Activated T-cell treated with anti-CD3 and anti-CD28 coated beads, Interleukin-2, amount 50 U/mL, for 72 hours (primary cell): ENCODE measurements at places on chromosomes 2 and 18. TPM values are rescaled to one million over a fixed set of nuclear protein-coding genes. Genes with fewer than 3 reads are reported as not detected.

- H3K27me3 ChIP-seq, result peaks cover 9% of the 10 kb centered on the region
- H3K4me3 ChIP-seq, result no peak overlapping the region
- no peak overlapping the region for H3K27ac ChIP-seq
- peaks cover 24% of the 10 kb centered on the region for H3K4me1 ChIP-seq
Measured at GRCh38 chr2:101124643-101125366, 26.4 kb downstream of the TBC1D8 start.

DNA sequence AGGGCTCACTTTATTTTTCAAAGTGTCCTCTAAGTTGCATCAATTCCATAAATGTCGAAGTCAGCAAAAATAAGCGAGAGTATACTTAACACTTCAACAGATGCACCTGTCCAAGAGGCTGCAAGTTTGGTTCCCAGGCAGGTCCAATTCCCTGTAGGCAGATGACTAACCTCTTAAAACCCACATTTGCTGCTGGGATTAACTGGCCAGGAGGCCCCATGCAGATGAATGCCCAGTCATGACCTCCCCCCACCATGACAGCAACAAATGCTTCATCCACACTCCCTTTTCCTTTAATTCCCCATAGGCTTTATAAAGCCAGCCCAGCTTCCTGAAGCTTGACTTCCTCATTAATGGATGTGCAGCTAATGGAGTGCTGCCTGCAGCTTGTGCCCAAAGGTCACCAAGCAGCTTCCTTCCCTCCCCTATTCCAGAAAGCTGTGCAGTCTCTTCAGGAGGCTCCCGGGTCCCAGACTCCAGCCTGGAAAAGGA, 35.7 kb downstream of the REEP1 start:
- no peaks in the 10 kb centered on the region for H3K4me1 ChIP-seq
- DNase-seq, result no peak
- no peaks in the 10 kb centered on the region for H3K36me3 ChIP-seq
- H3K27me3 ChIP-seq, result peaks cover 14% of the 10 kb centered on the region

DNA sequence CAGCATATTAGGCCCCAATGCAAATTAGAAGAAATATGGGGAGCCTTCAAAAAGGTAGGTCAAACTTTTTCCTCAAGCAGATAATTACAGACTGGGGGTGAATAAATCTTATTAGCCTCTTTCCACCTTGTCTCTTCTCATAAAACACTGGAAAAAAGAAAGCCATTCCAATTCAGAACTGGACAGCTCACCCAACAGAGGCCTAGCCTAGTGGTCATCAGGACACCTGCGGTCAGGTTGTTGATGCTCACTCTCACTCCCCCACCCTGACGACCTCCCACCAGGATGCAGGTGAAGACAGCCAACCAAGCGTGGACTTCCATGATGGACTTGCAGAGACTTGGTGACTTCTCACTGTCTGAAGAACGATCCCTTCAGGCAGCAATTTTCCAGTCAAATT, 207.1 kb downstream of the ALK start:
- DNase-seq, result no peak
- peaks cover 9% of the 10 kb centered on the region for H3K27me3 ChIP-seq
- H3K27ac ChIP-seq, result no peak overlapping the region
- H3K36me3 ChIP-seq, result no peaks in the 10 kb centered on the region
- H3K4me1 ChIP-seq, result no peaks in the 10 kb centered on the region
- no peak overlapping the region for H3K4me3 ChIP-seq

GRCh38 chr2:76678383-76679024, 843.7 kb downstream of the LRRTM4 start:
- H3K27ac ChIP-seq, result no peak overlapping the region
- no peaks in the 10 kb centered on the region for H3K36me3 ChIP-seq
- no peak for DNase-seq
- no peaks in the 10 kb centered on the region for H3K4me1 ChIP-seq

DNA sequence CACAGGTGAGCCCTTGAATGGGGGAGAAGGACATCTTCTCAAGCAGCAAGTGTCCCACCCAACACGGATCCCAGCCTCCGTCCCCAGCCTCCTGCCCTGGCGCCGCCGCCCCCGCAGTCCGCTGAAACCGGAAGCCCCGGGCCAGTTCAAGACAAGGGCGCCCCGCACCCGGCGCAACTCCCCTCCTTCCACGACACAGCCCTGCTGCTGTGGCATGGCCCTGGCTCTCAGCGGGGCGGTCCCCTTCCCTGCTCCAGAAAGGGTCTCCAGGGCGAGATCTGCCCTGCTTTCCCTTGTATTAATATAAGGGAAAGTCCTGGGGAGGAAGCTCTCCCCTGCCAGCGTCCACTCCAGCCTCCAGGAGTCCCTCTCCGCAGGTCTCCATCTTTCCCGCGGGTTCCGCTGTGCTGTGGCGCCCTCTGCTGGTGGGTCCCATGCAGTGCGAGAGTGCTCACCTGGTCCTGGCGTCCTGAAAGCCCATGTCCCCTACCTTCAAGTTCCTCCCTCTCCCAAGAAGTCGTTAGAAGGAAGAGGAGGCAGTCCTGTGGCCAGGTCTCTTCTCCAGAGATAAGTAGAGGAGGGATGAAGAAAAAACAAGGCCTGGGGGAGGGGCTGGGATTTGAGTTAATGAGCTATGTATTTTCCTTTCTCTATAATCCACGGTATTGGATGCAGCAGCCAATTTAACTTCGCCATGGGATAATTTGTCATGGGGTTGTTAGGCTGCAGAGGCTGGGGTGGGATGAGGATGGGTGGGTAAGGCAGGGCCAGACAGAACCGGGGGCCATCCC, 176.0 kb downstream of the SMAD2 start:
- DNase-seq, result peak; percentile 66
- peak overlapping the region; percentile 37 for H3K4me3 ChIP-seq
- H3K27me3 ChIP-seq, result peaks cover 24% of the 10 kb centered on the region
- H3K36me3 ChIP-seq, result peaks cover 8% of the 10 kb centered on the region

DNA sequence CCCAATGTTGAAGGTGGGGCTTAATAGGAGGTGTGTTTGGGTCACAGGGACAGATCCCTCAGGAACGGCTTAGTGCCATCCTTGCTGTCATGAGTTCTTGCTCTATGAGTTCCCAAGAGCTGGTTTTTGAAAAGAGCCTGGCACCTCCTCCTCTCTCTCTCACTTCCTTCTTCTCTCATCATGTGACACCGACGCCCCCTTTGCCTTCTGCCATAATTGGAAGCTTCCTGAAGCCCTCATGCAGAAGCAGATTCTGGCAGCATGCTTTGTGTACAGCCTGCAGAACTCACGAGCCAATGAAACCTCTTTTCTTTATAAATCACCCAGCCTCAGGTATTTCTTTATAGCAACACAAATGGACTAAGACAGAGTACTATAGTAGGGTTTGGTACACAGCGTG, 100.4 kb upstream of the SH3BP4 start:
- H3K27ac ChIP-seq, result no peak overlapping the region
- H3K4me1 ChIP-seq, result no peaks in the 10 kb centered on the region
- no peak overlapping the region for H3K4me3 ChIP-seq
- DNase-seq, result no peak
- peaks cover 7% of the 10 kb centered on the region for H3K27me3 ChIP-seq

DNA sequence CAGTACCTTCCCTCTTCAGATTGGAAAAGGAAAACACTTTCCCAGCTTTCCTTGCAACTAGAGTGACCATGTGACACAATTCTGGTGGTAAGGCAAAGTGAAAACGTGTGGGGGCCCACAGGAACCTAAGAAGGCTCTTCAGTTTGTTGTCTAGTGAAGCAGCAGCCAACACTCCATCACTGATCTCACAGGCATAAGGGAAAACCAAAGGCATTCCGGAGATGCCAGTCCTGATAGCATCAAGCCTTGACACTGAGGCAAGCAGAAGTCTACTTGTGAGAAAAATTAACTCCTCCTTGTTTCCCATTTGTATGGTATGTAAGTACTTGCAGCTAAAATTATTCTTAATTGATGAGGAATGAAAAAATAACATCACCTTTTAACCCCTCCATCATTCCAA, 88.3 kb downstream of the ETAA1 start:
- DNase-seq, result no peak
- no peaks in the 10 kb centered on the region for H3K36me3 ChIP-seq
- no peak overlapping the region for H3K27ac ChIP-seq
- no peak overlapping the region for H3K4me3 ChIP-seq
- peaks cover 4% of the 10 kb centered on the region for H3K27me3 ChIP-seq

- H3K36me3 ChIP-seq, result peaks cover 8% of the 10 kb centered on the region
- peak overlapping the region; percentile 65 for H3K27ac ChIP-seq
- DNase-seq, result no peak
- H3K4me3 ChIP-seq, result peak overlapping the region; percentile 55
- H3K4me1 ChIP-seq, result peaks cover 42% of the 10 kb centered on the region
Measured at GRCh38 chr2:174344716-174345461, 10.1 kb downstream of the SP9 start.

- H3K4me1 ChIP-seq, result no peaks in the 10 kb centered on the region
- peaks cover 80% of the 10 kb centered on the region for H3K27me3 ChIP-seq
- H3K36me3 ChIP-seq, result no peaks in the 10 kb centered on the region
- peak within 1 kb of the TSS; percentile 80 for H3K4me3 ChIP-seq
- peak; percentile 66 for DNase-seq
- no peak within 1 kb of the TSS for H3K27ac ChIP-seq
Measured at GRCh38 chr2:234951664-234952269, at the start of gene SH3BP4. SH3BP4 (plus strand) TSS chr2:234952017; CDS start chr2:235035003, 82,986 bp downstream.

DNA sequence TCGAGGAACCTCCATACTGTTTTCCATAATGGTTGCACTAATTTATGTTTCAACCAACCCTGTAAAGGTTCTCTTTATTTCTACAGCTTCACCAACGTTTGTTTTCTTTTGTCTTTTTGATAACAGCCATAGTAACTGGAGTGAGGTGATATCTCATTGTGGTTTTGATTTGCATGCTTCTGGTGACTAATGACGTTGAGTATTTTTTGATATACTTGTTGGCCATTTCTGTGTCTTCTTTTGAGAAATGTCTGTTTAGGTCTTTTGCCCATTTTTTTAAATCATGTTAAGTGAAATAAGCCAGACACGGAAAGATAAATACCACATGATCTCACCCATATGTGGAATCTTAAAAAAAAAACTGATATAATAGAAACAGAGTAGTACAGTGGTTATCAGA, 74.8 kb upstream of the SMIM21 start:
- no peaks in the 10 kb centered on the region for H3K4me1 ChIP-seq
- H3K36me3 ChIP-seq, result no peaks in the 10 kb centered on the region
- no peak overlapping the region for H3K27ac ChIP-seq
- H3K27me3 ChIP-seq, result peaks cover 44% of the 10 kb centered on the region
- H3K4me3 ChIP-seq, result no peak overlapping the region

DNA sequence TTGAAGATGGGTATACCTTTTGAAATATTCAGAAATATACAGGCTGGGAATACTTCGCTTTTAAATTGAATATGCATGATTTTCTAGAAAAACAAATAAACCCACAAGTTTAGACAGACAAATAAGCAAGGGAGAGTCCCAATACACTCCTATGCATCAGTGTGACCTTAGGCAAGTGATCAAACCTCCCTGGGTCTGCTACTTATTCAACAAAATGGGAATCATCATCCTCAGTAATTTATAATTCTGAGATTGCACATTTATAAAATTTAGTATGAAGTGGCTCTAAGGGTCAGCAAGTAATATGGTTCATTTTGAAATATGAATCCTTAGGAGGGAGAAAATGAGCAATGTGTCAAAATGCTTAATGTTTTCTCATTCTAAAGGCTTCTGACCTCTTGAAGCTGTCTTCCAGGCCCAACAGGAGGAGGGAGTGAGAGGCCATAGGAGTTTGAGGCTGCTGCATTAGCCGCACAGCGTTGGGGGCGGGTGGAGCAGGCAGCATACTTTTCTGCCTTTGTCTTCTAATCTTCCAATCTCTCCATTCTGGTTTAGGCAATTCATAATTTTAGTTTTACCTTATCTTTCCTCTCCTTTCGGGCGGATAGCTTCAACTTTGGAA, 155.1 kb downstream of the TRIB2 start:
- no peak for DNase-seq

- H3K27ac ChIP-seq, result no peak overlapping the region
- H3K27me3 ChIP-seq, result peaks cover 8% of the 10 kb centered on the region
- no peaks in the 10 kb centered on the region for H3K4me1 ChIP-seq
- DNase-seq, result no peak
Measured at GRCh38 chr2:17843457-17843856, 27.2 kb downstream of the MSGN1 start.

DNA sequence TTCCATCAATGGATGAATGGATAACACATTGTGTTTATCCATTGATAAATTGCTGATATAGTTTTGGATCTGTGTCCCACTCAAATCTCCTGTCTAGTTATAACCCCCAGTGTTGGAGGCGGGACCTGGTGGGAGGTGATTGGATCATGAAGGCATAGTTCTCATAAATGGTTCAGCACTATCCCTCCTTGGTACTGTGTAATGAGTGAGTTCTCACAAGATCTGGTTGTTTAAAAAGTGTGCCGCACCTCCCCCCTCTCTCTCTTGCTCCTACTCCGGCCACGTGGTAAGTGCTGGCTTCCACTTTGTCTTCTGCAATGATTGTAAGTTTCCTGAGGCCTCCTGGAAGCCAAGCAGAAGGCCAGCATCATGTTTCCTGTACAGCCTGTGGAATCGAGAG, 23.9 kb upstream of the SPATA3 start:
- H3K36me3 ChIP-seq, result peaks cover 3% of the 10 kb centered on the region
- H3K27me3 ChIP-seq, result peaks cover 14% of the 10 kb centered on the region
- H3K4me3 ChIP-seq, result no peak overlapping the region
- DNase-seq, result no peak

GRCh38 chr2:188734691-188735090, 239.5 kb upstream of the COL3A1 start:
- DNase-seq, result no peak
- no peaks in the 10 kb centered on the region for H3K36me3 ChIP-seq
- no peak overlapping the region for H3K27ac ChIP-seq
- H3K4me1 ChIP-seq, result no peaks in the 10 kb centered on the region

GRCh38 chr2:165193178-165193777, 10.6 kb downstream of the SCN3A start:
- no peak overlapping the region for H3K27ac ChIP-seq
- H3K36me3 ChIP-seq, result no peaks in the 10 kb centered on the region
- no peak overlapping the region for H3K4me3 ChIP-seq
- H3K4me1 ChIP-seq, result no peaks in the 10 kb centered on the region
- no peak for DNase-seq

DNA sequence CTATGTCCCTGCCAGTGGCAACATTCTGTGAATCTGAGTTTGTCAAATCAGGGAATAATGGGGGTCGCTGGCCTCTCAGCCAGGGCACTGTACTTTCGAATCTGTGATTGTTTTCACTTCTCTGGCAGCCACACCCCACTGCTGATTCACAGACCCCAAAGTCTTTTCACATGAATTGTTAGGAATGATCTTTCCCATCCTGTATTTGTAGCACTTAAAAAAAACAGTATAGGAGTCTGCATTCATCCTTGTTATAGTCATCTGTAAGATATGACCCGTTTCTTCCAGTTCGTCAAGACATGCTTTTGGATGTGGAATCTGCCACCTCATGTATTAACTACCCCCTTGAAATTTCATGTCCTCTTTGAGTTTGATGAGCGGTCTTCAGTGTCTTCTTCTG, 928 bp downstream of the NAGK start:
- H3K36me3 ChIP-seq, result peaks cover 10% of the 10 kb centered on the region
- DNase-seq, result no peak
- H3K27me3 ChIP-seq, result no peaks in the 10 kb centered on the region
- peak overlapping the region; percentile 27 for H3K27ac ChIP-seq
- peaks cover 68% of the 10 kb centered on the region for H3K4me1 ChIP-seq
- peak overlapping the region; percentile 91 for H3K4me3 ChIP-seq

- no peaks in the 10 kb centered on the region for H3K27me3 ChIP-seq
- H3K4me1 ChIP-seq, result peaks cover 61% of the 10 kb centered on the region
- H3K4me3 ChIP-seq, result peak overlapping the region; percentile 99
- H3K27ac ChIP-seq, result peak overlapping the region; percentile 99
- peak; percentile 40 for DNase-seq
Measured at GRCh38 chr2:218218268-218219185, 1.5 kb downstream of the ARPC2 start.

The RPRM gene
- not detected for total RNA-seq

The ERCC3 gene
- total RNA-seq, result 66.4 TPM

The DOK1 gene
- 25.6 TPM for total RNA-seq

The TTN gene
- total RNA-seq, result 6.6 TPM

The SNTG2 gene
- total RNA-seq, result 3.8 TPM

The CFC1 gene
- not detected for total RNA-seq

The FRZB gene
- not detected for total RNA-seq

The GPR55 gene
- 6.8 TPM for total RNA-seq

The SERPINB3 gene
- not detected for total RNA-seq

The SNED1 gene
- total RNA-seq, result 0.36 TPM

The MTA3 gene
- total RNA-seq, result 36.7 TPM
